Stimulated activated CD8-positive, alpha-beta memory T cell treated with anti-CD3 and anti-CD28 coated beads, Interleukin-7, amount 100 ng/mL, for 4 hours (primary cell): ENCODE measurements at places on chromosomes 1 and 21.

- no peak for DNase-seq
Observed at GRCh38 chr1:100122177-100122576, 10.6 kb downstream of the SASS6 start.

DNA sequence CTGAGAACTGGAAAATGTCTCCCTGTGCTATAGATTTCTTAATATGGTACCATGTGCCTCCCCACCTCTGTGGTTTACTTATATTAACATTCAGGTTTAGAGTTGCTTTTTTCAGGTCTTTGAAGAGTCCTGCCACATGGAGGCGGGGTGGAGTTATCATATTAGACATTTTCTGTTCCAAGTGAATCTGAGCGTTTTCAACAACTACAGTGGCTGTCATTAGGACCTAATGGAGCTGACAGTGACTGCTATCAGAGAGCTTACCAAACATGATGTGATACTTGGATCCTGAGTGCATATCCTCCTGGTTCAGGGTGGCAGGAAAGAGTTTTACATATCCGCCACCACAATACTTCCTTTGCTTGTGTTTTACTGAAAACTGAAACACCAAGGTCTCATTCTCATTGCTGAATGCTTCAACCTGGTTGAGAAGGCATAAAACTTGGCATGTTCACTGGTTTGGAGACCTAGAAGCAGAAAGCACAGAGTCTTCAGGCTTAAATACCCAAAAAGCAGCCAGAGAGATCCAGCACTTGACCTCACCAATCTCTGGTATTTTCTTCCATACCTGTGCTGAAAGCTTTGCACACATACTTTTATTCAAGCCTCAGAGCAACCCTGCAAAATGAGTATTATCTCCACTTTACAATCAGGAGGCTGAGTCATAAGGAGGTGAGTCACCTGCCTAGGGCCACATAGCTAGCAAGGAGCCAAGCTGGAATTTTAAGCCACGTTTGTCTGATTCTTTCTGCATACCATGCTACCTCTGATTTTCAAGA is 47.4 kb upstream of the OSBPL9 start:
- DNase-seq, result peak; percentile 17

GRCh38 chr1:14629363-14630014 is 31.0 kb downstream of the KAZN start:
- DNase-seq, result no peak

- DNase-seq, result no peak
Observed at GRCh38 chr1:3380469-3380868, 74.0 kb upstream of the ARHGEF16 start.

DNA sequence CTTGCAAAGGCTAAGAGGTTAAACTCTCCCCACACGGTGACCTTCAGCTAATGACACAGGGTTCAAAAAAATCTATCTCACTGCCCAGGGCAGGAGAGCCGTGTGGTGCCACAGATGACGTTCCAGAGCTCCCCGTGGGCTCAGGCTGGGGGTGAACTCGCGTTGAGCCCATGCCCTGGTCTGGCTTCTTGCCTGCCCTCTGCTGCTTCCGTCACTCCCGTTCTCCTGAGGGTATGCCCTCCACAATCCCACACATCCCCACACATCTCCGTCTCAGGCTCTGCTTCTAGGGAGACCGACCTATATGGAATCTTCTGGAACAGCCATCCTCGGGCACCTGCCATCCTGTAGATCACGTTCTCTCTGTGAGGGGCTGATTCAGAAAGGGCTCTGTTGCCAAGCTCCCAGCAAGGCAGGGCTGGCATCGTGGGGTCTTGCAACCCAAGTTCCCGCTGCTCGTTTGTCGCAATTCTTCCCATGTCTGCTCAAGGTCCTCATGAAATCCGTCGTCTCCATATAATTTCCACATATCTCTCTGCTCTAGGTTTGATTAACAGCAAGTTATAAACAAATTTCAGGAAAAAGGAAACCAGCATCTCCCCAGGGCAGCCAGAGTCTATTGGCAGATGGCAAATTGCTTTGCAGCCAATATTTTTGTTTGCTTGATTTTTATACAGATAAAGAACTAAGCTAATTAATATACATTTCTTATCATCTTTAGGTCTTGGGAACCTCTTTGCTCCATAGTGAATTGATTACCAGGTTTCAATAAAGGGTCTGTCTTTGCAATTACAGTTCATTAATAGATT is 278.2 kb downstream of the PTPRU start:
- no peak for DNase-seq

DNA sequence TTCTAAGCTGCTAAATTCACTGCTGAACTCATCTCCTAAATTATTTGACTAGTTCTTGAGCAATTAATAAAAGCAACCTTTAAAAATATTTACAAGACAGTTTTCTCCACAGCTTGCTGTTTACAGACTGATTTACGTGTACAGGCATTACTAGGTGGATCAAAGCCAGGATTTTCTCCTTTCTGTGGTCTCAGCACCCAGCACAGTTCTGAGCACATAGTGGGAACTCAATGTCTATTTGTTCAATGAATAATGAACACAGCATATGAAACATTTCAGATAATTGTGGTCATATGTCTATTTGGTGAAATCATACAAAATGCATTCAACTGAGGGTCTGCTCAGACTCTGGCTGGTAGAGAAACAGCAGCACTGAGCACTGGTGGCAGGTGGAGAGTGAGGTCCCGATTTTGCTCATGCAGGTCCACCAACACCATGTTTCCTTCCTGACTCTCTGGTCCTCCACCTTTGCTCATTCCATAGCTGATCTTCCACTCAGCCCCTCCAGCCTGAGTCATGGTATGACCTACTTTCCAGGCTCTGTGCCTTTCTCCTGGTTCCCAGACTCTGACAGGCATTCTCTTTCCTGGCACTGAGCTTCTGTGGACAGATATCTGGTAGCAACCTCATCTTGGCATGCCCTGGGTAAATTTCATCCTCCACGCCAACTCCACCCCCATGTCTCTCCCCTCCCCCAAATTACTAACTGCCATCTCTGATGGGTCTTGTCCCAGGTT is 311.3 kb downstream of the TGFB2 start:
- DNase-seq, result no peak

- DNase-seq, result no peak
Observed at GRCh38 chr1:26861889-26862378, 1.0 kb upstream of the SFN start.

GRCh38 chr1:99758073-99758511 is 8.3 kb downstream of the FRRS1 start:
- DNase-seq, result no peak

DNA sequence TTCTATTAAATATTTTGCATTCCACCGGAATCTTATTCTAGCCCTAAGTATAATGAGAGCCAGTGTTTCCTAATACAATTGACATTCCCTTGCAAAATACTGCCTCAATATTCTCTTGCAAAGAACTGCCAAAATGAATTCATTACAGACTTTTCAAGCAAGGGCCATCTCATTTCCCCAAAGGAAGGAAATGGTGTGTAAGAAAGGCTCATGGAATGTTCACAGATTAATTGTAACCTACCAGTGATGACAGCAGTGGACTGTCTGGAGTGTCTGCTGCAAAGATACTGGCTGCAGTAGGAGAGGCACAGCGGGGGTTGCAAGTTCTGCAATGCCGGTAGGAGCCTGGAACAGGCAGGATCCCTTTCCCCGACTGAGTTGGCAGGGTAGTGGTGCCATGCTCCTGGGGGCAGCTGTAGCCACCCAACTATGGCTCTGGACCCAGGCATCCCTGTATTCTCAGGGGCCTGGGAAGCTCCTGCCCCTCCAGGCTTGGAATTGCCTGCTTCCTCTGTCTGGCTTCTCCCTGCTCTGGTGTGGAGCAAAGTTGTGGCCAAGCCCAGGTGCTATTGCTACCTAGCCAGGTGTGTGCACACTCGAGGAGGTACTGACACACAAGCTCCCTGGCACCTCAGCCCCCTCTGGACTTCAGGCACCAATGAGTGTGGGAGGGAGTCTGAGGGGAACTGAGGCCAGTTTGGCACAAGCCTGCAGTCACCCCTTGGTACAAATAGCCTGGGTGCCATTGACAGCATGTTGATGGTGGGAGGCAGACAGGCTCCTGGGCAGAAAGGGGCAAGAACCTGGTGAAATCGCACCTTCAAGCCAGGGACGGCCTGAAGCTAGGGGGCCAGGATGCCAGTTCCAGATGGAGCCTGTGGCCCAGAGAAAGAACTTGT is 1371.0 kb downstream of the KCNT2 start:
- no peak for DNase-seq

DNA sequence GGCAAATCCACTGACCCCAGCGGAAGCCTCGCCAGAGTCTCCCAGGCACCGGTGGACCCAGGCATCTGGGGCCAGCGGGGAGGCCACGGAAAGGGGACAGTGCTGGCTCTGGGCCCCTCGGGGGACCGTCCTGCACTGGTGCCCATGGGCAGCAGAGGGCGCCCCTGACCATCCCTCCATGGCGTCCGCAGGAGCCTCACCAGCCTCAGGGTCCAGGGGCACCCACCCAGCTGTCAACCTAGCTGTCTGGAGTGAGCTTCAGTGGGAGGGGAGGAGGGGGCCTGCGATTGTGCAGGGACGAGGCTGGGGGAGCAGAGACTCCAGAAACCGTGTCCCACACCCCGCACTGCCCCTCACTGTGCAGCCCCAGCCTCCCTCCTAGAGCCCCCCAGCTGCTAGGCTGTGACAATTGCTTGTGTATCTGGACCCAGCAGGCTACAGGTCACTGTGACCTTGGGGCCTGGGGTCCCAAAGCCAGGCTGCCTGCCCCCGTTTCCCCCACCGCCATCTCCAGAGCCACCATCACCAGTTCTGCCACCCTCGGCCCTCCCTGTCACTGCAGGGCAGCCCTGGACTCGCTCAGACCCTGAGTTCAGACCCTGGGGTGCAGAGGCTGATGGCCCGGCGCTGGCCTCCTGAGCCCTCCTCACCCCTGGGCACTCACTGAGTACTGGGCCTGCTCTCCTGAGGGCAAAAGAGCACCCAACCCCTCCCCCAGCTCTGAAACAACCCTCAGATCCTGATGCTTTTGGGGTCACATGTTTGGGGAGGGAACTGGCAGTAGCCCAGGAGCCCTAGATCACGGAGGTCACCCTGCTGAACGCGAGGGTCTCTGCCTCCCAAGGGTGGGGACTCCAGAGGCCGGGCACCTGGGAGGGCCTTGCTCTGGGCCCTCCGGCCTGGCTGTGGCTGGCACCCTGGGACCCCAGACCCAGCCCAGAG is 10.6 kb upstream of the COL6A1 start:
- peak; percentile 37 for DNase-seq

GRCh38 chr1:46017876-46018503 is 114.4 kb downstream of the PIK3R3 start:
- no peak for DNase-seq

- no peak for DNase-seq
Observed at GRCh38 chr1:231872461-231872910, 245.9 kb downstream of the DISC1 start.

GRCh38 chr1:43405219-43405875 is 15.6 kb downstream of the SZT2 start:
- no peak for DNase-seq

GRCh38 chr1:173333581-173333980 is 126.5 kb upstream of the TNFSF4 start:
- no peak for DNase-seq

GRCh38 chr1:171939740-171940139 is 98.4 kb downstream of the DNM3 start:
- DNase-seq, result no peak

GRCh38 chr1:41434748-41435449 is 49.6 kb downstream of the EDN2 start:
- DNase-seq, result no peak

GRCh38 chr1:214997685-214998084 is 84.9 kb upstream of the KCNK2 start:
- no peak for DNase-seq

DNA sequence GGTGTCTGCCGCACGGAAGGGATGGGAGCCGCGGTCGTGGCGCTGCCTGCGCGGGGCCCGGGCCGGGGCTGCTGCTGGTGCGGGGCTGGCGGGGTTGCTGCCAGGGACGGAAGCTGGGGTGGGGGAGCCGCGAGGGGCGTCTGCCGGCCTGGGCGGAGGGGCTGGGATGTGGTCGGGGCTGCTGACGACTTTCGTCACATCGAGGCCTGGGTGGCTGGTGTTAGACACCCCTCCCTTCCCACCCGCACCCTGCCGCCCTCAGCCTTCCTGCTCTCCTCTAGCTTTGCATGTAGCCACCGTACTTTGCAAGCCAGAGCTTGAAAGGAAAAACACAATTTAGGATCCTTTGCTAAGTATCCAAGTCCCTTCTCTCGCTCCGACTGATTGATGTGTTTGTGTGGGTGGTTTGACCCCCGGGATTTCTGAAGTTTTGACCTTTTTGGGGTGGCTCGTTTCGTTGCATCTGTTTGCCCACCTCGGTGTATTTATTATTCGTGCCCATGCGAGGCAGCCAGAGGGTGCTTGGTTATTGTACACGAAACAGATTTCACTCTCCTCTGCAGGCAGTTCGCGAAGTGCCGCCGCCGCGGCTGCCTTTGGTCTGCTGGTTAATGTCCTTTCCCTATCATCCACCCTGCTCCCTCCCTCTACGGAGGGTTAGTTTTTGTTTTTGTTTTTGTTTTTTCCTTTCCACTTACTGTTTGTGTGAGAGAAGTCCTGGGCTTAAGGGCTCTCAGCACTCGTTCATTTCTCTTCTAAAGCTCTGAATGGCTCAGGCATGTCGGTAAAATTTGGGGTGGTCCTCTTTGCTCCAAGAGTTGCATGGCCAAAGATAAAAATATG is 868 bp downstream of the C1orf21 start:
- peak; percentile 8 for DNase-seq

GRCh38 chr21:44054710-44055109 is 42.6 kb downstream of the TRAPPC10 start:
- DNase-seq, result no peak

- no peak for DNase-seq
Observed at GRCh38 chr1:76905876-76906595, 38.8 kb downstream of the ST6GALNAC5 start.

- DNase-seq, result no peak
Observed at GRCh38 chr21:36466061-36466511, 13.8 kb downstream of the CLDN14 start.

DNA sequence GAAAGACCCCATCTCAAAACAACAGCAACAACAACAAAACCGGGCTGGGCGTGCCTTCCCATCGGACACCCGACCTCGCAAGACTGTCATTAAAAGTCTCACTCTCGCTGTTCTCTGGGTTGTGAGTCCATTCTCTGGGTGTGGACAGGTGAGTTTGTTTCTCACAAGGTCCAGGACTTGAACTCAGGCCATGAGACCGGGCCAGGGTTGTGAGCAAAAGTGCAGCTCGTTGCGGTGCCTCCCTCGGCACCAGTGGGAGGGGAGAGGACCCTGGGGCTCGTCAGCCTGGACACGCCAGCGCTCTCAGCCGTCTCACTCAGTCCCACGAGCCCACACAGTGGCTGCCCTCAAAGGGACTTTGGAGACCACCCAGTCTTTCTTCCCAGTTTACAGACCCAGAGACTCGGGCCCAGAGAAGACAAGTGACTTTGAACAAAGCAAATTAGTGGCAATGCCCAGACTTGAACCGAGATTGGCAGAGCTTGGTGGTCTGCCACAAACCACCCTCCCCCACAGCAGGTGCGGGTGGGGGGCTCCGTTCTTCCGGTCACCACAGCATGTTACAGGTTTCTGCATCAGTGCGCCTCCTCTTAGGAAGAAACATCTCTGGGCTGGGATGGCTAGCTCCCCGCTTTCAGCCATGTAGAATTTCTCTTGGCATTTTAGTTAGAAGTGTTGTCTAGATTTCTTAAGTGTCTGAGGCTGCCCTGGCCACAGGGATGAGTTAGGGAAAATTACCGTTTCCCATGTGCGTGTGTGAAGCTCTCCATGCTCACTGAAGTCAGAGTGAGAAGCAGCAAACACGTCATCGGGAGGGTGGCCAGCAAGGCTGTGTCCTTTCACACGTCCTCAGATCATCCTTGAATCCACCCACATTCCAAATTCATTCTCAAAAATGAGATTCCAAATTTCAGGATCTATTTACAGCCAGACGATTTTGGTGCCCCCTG is 28.3 kb downstream of the LRRC3 start:
- DNase-seq, result no peak
